Fibroblast of skin of right quadriceps (primary cell): ENCODE measurements at places on chromosomes 5 and 9.

- no peak for DNase-seq
Observed at GRCh38 chr5:40165106-40165788, 514.5 kb upstream of the PTGER4 start.

- no peak for DNase-seq
Observed at GRCh38 chr5:150401076-150401375, 11.7 kb downstream of the CD74 start.

DNA sequence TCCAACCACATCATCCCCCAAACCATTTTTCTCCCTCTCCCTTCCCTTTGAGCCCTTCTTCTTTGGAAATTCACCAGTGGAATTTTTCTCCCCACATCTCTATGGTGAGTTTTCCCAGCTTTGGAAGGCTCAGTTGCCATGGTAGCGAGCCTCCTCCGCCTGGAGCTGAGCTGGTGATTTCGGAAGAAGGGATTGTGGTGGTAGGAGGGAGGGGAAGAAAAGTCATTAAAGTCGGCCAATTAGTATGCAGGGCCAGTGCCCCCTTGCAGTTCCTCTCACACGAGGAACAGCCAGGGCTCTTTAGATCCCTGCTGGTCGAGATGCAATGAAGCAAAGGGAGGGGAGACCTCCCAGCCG is 322.0 kb downstream of the NTRK2 start:
- DNase-seq = no peak

DNA sequence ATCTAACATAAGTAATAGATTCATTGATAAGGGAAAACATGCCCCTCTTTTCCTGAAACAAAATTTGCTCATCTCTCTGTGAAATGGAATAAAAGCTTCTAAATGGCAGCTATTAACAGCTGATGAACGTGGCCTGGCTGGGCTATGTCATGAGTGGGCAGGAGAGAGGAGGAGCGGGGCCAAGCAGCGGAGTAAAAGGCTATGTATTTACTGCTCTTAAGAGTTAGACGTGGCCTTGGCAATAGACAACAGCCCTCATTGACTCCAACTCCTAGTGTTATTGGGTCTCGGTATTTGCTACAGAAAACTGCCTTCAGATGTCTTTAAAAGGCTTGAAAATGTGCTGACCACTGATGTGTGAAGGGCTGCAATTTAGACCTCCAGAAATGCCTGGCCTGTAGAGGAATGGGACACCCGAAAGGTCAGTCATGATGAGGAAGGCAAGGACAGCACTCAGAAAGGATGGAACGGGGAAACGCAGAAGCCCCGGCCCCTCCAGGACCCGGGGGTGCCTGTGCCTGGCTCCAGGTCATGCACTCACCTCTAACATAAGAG is 116.8 kb downstream of the PDZD2 start:
- no peak for DNase-seq

DNA sequence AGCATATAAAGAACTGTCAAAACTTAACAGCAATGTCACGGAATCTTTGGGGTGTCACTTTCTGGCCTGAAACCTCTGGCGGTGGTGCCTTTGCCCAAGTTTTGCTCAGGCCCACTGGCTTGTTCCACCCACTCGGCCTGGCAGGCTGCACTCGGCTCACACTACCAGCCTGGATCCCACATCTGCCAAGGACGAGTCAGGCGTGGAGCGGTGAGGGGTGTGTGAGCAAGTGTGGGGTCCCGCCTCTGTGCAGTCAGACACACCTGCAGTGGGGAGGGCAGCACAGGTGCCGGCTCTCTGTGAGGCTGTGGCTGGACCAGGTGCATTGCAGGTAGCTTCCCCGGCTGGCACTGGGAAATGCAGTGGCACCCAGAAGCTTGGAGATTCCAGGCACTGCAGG is 40.0 kb downstream of the TSPAN17 start:
- DNase-seq = no peak

DNA sequence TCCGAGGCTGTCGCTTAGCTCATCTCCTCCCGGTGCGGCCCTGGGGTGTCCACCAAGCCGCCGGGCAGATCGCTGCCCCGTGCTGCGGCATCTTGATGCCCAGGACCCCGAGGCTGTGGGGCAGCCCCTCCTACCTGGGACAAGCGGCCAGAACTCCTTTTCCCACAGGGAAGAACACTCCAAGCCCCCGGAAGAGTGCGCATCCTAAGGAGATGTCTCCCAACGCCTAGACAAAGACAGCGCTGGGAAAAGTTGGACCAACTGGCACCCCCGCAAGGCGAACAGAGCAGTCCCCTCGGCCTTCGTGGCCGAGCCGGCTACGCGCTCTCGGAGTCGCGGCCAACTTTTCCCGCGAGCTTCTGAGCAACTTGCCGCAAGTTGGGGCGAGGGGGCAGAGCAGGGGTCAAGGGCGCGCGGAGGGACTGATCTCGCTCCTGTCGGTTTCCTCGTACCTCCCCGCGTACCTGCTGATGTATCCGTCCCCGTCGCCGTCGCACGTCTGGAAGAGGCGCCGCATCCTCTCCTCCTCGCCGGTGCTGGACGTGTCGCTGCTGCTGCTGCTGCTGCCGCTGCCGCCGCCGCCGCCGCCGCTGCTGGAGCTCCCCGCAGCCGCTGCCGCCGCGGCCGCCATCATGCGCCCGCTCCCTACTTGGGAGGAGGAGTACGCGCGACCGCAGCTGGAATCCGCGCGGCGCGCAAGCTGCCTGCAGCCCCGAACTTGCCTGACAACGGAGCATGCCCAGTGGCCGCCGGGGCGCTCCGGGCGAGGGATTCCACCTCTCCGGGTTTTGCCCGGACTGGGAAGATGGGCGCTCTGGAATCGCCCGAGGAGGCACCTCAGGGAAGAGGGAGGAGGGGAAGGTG is at the start of gene MCC:
TSS of gene MCC (minus strand) at position 673 of the 864 bp plus-strand sequence.
- peak; percentile 90 for DNase-seq

DNA sequence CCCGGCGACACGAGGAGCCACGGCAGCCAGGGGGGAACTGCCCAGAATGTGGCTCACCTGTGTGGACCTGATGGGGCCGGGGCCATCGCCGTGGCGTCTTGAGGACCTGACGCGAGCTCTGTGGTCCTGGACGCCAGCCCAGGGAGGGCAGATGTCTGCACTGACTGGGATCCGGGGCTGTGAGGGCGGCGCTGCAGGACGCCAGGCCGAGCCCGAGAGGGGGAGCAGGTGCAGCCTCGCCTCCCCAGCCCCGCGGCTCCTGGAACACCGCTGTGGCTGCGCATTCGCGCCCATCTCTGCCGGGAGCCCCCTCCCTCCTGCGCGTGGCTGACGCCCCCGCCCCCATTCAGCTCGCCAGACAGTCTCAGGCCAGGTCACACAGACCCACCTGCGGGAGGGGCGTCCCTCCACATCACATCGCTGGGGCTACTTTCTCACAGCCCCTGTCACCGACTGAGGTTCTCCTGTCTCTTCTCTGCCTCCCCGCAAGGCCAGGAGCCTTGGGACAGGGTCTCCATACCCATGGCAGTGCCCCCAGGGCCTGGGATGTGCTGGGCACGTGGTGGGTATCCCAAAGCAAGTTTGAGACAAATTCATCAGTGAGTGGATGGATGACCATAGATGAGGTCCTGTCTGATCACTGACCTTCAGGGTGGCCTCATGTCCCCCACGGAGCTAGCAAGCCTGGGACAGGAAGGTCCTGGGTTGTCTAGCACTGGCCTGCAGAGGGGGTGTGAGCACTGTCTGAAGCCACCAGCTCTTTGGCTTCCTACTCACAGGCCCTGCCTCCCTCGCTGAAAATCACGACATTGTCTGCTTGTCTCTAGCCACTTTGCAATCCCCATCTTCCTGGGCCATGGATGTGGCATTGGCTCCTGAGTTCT is 47.3 kb downstream of the RASGEF1C start:
- DNase-seq = no peak

DNA sequence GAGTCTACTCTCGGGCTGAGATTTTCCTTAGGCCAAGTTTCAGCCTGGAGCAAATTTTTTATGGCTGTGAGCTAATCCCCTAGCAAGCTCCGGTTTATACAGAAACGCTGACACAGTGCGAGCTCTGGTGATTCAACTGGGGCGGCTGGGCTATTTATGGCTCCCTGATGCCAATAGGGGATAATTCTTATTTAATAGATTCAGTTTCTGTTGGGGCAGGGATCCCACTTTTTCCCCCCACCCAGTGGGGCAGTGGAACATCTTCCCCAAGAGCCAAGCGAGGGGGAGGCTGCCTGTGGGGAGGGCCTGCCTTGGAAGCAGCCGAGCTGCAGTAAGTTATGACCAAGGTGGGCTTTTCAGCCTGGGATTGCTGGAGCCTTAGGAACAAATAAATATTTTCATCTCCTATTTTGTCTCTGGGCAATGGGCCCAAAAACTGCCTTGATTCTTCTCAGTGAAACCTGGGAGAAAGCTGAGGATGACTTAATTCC is 129.1 kb downstream of the MACROH2A1 start:
- DNase-seq = peak; percentile 91

GRCh38 chr5:1477341-1477740 is 32.1 kb upstream of the SLC6A3 start:
- DNase-seq = peak; percentile 36

DNA sequence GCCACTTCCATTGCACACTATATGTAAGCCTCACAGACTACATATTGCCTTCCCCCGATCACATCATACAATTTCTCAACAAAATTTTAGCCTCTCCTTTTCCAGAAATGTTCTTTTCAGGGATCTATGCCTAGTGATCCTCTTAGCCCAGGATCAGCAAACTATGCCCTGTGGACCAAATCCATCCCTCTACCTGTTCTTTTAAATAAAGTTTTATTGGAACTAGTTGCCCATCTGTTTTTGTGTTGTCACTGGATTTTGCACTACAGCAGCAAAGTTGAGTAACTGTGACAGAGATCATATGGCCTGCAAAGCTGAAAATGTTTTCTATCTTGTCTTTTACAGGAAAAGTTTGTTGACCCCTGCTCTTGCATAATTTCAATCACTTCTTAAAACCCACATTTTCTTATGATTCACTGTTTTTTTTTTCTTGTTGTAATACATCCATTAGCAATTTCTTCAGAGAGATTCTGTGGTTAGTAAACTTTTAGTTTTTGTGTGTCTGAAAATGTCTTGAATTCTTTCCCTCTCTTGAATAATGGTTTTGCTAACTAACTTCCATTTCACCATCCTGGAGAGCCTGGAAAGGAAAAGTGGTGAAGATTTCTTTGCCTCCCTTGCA is 7.1 kb downstream of the TXNDC8 start:
- DNase-seq = peak; percentile 75

DNA sequence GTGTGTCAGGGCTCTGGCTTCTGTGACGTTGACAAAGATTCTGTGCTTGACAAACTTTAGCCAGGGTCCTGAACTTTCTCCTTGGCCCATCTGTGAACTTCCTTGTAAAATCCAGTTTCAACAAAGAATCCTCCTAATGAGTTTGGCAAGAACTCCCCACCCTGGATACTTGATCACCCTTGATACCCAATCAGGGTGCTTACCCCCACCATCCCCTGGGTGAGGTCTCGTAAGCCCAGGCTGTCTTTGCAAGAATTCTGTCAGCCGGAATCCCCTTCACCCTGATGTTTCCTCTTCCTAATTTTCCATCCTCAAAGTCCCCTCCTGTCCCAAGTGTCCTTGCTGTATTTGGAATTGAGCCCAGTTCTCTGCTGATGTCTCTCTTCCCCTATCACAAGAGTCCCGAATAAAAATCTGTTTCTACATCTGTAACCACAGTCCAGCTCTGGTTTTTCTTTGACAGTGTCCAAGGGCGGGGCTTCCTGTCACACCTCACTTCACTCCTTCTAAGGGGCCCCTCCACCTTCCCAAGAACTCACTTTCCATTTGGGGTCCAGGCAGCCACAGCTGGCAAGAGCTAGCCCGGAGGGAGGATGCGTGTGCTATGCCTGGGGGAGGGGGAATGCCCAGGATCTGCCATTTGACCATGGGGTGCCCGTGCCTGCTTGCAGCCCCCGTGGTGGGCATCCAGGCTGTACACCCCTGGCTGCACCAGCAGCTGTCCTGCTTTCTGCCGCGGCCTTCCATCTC is 2.7 kb upstream of the CARD19 start:
- no peak for DNase-seq

- no peak for DNase-seq
Observed at GRCh38 chr5:154701181-154701580, 54.0 kb upstream of the LARP1 start.

DNA sequence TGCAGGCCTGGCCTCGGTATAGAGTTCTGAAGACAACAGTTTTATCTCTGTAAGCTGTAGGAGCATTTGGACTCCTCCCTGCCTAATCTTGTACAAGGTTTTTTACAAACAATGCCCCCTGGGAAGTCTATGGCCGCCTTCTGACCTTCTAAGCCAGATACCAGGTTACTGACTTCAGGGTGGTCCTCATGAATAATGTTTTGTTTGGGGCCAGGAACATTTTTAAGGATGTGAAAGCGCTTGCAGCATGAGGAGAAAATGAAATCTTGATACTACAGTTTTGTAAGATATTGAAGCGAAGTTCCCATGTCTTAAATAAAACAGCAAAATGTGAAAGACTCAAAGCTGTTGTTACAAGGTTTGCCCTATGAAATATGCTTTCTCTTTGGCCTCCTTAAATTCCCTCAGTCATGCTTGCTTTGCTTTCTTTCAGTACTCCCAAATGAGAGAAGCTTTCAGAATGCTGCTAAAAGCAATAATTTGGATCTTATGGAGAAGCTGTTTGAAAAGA is 5.2 kb downstream of the ANKDD1B start:
- no peak for DNase-seq

DNA sequence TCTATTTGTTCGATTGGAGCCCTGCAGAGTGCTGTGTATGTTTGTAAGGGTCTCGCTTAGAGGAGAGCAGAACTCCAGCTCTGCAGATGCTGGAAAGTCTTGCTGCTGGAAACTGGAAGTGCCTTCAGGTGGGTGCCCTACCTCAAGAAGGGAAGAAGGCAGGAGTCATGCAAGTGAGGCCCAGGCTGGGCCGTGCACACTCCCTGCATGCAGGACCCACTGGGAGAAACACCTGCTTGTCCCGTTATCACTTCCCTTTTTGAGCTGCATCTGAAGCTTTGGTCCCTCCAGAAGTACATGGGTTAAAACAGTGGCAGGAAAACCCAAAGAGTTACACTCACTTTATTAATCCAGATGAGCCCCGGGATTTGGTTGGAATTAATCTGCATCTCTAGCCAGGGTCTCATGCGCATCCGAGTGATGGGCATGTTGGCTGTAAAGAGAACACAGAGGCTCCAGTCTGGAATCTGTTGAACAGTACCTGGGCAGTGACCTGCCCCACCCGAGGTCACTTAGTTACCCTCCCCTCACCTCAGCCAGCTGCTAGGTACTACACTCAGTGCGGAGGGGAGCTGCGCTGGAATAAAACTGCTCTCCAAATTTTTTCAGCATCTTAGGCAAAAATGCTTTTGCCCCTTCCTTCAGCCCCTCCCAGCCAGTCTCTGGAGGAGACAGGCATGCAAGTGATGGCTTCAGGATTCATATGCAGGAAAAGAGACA is 1.4 kb downstream of the IRF1 start:
- no peak for DNase-seq

DNA sequence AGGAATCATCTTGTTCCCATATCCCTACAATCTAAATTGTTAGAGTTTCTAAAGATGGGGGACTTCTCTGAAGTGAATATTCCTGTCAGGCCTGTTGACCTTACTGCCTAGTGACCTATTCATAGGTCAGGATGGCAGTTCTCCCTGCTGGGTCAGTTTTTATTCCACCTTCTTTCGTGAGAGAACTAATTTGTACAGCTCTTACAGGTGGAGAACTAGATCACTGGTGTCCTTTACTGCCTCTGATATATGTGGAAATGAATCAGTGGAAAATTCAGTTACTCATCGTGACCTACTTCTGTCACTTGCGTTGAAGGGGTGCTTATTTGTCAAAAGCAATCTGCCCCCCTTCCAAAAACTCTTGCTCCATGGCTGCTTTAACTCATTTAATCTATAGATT is 164.9 kb downstream of the CD180 start:
- DNase-seq = no peak
